ENCODE measurements at places on chromosomes 3 and 15.

DNA sequence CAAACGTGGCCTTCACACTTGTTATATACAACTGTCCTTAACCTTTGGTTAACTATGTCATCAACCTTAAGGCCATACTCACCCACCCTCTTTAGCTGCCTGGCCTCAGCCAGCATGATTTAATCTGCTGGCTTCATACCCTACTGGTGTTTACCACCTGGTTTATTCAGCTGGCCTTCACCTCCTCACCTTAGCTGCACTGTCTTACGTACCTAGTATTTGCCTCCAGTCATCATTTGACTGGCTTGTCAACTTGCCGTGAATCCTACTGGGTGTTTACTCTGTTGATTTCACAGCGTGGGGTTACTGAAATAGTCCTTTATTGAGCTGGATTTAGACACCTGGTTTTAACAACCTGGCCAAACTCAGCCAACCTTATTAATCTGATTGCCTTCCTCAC lies 102.8 kb downstream of the IL12A start:
- no peak for DNase-seq

GRCh38 chr3:57169872-57170623 lies 4.9 kb upstream of the IL17RD start:
- DNase-seq = peak; percentile 76

GRCh38 chr3:61277411-61277810 lies 26.2 kb upstream of the FHIT start:
- no peak for DNase-seq

GRCh38 chr15:57671636-57672035 lies 34.9 kb upstream of the POLR2M start:
- DNase-seq = no peak

- DNase-seq = no peak
Observed at GRCh38 chr15:96360581-96361308, 30.2 kb downstream of the NR2F2 start.

GRCh38 chr3:84567796-84568195 lies 391.0 kb upstream of the CADM2 start:
- no peak for DNase-seq

DNA sequence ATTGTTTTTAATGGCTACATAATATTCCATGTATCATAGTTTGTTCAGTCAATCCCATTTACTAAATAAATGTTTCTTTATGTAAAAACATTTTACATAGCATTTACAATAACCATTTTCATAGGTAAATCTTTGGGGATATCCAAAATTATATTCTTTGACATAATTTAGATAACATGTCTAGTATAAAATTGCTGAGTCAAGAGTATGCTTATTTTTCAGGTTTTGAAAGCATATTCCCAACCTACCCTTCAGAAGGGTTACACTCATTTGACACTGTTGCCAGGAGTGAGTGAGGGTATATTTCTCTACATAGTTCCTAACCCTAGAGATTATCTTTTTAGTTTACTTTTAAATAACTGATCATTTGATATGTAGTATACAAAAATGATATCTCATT lies 84.6 kb upstream of the ADAMTSL3 start:
- no peak for DNase-seq

DNA sequence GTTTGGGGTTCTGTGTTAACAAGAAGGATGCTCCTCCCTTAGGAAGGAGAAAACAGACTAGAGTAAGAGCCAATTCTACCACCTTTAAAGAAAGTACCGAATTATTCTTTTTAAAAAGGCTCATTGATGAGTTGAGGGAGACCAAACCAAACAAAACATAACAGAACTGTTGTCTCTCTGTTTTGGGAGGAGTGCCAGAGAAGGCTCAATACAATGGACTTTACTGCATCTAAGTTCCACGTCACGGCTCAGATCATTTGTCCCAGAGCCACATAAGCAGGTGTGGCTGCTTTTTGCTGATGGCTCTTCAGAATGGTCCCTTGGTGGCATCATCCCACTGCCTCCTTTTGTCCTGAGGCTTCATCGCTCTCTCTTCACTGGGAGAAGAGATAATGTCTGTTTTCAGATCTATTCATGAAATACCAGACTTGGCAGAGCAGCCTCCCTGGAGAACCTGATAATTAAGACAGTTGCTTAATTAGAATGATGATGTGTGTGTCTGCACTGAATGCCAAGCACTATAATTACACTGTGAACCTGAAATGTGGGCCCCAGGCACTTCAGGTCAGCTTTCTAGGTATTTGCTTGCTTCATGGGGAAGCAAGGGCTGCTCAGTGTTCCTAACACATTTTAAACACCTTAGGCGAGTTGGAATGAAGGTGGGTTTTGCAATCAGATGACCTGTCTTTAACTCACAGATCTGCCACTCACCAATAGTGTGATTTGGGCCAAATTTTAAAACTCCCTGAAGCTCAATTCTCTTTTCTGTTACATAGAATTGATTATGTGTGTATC lies 335.2 kb upstream of the MCTP2 start:
- DNase-seq = no peak

DNA sequence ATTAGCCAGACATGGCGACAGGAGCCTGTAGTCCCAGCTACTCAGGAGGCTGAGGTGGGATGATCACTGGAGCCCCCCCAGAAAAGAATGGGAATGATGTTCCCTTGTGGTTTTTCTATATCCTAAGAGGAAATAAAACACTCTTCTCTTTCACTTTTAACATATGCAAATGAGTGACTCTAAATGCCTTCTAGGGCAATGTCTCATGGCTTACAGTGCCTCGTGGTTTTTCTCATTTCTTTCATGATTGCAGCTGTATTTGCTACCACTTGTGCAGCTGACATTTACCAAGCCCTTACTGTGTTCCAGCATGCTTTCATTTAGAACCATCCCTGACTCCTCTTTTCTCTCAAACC lies 26.4 kb downstream of the STOML1 start:
- DNase-seq = no peak

DNA sequence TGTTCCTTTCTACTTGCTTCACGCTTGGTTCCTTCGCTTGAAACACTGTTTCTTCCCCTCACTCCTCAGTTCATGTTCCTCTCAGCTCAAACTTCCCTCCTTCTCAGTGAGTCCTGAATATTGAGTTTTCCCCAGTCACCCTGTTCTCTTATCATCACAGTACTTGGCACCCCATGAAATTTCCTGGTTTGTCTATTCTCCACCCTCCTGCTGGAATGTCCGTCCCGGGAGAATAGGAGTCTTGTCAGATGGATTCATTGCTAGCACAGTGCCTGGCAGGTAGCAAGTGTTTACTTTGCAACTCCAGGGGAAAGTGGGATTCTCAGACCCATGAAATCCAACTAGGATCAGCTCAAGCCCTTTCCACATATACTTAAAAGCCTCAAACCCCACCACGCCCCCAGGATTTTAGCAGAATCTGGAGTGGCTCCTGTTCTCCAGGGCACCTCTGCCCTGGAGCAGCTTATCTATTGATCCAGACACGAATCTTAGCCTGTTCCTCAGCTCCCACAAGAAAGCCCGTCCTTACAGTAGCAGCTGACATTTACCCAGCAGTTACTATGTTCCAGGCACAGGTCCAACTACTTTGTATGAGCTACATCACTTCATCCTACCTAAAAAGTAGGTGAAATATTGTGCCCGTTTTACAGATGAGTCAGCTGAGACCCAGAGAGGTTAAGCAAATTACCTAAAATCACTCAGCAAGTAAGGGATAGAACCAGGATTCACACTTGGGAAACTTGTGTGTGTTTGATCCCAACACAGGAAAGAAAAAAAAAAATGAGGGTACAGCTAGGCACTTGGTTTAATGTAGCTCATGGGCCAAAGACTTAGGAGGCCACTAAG lies 36.8 kb upstream of the MAP3K13 start:
- no peak for DNase-seq

DNA sequence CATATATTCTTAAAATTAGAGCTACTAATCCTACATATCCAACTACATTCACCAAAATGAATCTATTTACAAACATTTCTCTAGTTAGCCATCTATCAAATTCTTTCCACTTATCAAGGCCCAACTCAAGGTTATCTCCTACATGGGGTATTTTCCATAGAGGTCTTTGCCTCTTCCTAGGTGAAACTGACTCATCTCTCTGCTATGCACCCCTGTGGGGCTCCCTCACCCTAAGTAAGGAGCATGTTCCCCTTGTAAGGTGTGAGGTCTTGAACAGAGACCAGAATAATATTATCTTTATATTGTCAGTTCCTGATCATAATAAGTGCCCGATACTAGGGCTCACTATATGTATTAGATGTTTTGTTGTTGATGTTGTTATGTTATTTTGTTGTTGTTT lies 74.6 kb upstream of the TSC22D2 start:
- DNase-seq = no peak

DNA sequence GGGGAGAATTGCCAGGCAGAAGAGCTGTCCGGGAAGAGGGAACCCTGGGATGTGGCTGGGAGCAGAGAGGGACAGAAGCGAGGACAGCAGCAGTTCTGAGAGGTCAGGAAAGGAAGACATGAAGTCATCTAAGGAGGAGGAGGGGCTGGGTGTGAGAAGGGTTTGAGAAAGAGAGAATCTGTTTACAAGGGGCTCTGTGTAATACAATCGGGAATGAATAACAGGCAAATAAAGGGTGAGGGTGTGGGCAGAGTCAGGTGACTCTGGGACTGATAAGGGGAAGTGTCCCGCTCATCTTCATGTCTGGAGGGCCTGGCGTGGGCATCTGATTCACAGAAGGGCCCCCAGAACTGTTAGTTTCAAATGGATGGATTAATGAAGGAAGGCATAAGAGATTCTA lies 191.3 kb downstream of the XXYLT1 start:
- no peak for DNase-seq

DNA sequence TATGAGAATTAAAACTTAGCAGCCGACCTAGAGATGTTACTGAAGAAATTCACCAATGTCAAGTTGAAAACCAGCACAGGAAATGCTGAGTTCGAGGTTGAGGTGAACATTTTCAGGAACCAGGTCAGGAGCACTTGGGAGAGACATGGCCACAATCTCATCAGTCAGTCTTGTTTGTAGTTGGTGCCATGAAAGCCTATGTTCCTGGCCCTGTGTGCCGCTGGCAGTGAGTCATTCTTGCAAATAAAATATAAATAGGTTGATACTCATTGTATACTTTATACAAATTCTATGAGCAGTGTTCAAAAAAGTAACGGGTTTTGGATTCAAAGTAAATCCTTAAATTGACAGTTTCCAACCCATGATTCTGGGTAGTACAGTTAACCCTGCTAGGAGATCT lies 1.5 kb upstream of the FSIP1 start:
- DNase-seq = no peak

- no peak for DNase-seq
Observed at GRCh38 chr3:21392526-21392925, 358.5 kb downstream of the ZNF385D start.

DNA sequence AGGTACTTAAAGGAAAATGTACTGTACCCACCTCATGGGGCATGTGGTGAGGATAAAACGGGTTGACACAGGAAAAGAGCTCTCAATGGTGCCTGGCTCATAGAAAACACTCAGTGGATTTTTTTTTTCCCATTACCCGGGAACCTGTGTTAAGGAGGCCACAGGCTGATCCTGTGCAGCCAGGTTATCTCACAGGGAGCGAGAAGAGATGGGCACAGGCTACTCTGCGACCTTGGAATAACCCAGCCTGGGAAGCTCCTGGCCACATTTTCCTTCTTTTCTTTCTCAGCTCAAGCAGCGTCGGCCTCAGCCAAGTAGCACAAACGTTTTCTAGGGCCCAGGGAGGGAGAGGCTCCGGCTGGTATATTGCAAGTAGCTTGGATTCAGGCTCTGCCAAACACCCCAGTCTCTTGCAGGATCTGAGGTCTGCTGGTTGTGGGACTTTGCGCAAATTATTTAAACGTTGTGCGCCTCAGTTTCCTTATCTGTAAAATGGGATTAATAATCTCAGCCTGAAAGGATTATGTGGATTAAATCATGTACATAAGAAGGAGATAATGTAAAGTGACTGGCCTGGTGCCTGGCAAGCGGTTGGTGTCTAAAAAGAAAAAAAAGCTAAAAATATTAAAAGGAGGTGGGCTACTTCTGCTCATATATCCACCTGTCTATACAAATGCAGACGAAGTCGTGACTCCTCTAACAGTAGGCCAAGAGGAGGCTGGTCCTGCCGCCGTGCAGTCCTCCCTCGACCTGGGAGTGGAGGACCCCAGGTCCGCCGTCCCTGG lies 2.2 kb downstream of the FURIN start:
- no peak for DNase-seq

GRCh38 chr15:89899295-89899945 lies 5.6 kb upstream of the AP3S2 start:
- DNase-seq = no peak

DNA sequence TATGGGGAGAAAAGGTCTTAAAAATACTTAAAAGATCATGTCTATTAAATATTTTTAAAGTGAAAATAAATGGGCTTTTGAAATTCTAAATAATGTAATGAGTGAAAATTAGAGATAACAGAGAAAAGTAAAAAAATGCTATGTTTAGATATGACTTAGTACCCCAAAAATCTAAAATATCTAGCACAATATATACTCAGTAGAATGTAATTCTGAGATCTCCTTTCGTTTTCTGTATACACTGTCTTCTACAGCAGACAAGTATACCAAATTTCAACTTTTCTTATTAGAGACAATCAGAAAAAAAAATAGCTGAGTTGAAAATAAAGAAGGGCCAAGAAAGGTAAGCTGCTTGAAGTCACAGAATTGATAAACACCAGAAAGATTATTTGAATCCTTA lies 140.8 kb downstream of the ADAM10 start:
- DNase-seq = no peak

DNA sequence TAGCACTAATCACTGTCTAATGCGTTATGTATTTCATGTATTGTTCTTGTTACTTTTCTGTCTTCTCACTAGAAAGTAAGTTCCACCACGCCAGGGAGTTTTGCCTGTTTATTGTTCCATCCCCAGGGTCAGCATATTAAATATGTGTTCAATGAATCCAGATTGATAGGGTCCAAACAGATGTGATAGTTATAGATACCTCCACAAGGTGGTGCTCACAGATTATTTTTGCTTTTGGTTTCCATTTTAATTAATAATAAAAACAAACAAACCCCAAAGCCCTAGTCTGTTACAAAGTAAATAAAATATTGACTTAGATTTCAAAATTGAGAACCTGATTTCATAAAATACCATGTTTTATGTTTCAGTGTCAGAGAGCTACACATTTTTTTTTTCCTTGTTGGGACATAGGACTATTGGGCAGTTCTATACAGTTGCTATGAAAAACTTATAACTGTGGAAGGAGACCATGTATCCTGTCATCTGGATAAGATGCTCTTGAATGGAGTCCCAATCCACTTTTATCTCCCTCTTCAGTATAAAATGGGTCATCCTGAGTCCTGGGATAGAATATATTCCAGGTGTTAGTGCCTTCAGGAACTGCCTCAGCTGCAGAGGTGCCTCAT lies 12.4 kb downstream of the OTOL1 start:
- no peak for DNase-seq

DNA sequence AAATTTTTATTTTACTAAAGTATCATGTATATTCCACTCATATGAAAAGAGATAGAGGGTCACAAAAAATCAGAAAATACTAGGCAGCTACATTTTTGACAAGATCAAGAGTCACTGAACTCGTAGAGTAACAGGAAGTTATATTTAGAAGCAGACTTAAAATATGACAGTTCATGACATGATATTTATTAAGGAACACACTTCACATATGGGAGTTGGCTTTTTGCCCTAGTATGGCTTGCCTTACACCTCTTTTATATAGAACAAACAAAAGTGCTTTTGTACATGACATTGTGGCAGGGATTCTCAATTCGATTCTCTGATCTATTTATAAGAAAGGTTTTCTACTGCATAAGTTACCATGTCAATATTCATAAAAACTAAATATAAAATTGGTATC lies 80.1 kb upstream of the GBE1 start:
- DNase-seq = no peak

- DNase-seq = no peak
Observed at GRCh38 chr15:79101866-79102581, 11.4 kb upstream of the RASGRF1 start.
